ENCODE measurements at places on chromosomes 1 and 21. TPM values are rescaled to one million over a fixed set of nuclear protein-coding genes. Genes with fewer than 3 reads are reported as not detected.
A peak's percentile ranks its signal among the peaks of the same experiment; 100 is the strongest.

- H3K4me3 ChIP-seq: no peak overlapping the region
- H3K36me3 ChIP-seq: no peaks in the 10 kb centered on the region
- no peak for DNase-seq
- no peaks in the 10 kb centered on the region for H3K27me3 ChIP-seq
- H3K27ac ChIP-seq: no peak overlapping the region
These were observed 62.7 kb upstream of the ATP1B1 start for GRCh38 chr1:169043823-169044222.

DNA sequence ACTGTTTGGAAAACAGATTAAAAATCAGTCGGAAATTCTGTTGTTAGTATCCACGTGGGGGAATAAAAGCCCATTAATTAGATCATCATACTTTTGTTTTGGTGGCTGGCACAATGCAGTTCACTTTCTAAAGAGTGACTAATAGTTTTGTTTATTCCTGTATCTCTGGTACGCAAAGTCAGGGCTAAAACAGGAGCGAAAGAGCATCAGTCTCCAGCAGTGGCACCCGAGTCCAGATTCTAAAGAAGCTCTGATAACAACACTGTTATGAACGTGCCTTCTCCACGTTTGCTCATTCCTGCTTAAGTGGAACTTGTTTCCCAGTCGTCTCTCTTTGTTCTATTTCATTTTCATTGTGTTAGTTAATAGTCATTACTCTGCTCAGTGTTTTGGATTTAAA is 69.6 kb downstream of the HSPA13 start:
- peak; percentile 16 for DNase-seq
- no peak overlapping the region for H3K27ac ChIP-seq
- peaks cover 88% of the 10 kb centered on the region for H3K27me3 ChIP-seq
- H3K4me3 ChIP-seq: no peak overlapping the region
- H3K36me3 ChIP-seq: no peaks in the 10 kb centered on the region

- H3K27ac ChIP-seq: no peak overlapping the region
- no peaks in the 10 kb centered on the region for H3K36me3 ChIP-seq
- no peaks in the 10 kb centered on the region for H3K4me1 ChIP-seq
- H3K4me3 ChIP-seq: no peak overlapping the region
These were observed 188.5 kb downstream of the PRDM2 start for GRCh38 chr1:13888351-13888986.

Gene RIMS3
- 4.2 TPM for total RNA-seq

DNA sequence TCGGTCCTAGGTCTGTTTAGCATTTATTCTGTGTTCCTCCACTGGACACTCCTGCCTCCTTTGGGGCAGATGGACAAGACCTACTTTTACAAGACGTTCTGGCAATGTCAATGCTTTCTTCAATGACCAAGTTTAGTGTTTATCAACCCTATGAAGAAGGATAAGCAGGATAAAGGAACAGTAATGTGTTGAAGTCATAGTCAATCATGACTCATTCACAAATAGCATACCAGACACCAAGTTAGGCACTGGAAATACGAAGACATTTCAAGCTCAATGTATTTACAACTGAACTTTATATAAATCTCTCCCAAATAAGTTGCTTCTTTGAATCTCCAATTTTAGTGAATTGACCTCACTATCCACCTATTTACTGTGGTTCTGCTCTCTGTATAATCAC is 4.8 kb upstream of the SLC35D1 start:
- no peaks in the 10 kb centered on the region for H3K36me3 ChIP-seq
- DNase-seq: peak; percentile 20
- no peak overlapping the region for H3K4me3 ChIP-seq
- H3K4me1 ChIP-seq: peaks cover 28% of the 10 kb centered on the region
- H3K27me3 ChIP-seq: no peaks in the 10 kb centered on the region
- H3K27ac ChIP-seq: no peak overlapping the region

DNA sequence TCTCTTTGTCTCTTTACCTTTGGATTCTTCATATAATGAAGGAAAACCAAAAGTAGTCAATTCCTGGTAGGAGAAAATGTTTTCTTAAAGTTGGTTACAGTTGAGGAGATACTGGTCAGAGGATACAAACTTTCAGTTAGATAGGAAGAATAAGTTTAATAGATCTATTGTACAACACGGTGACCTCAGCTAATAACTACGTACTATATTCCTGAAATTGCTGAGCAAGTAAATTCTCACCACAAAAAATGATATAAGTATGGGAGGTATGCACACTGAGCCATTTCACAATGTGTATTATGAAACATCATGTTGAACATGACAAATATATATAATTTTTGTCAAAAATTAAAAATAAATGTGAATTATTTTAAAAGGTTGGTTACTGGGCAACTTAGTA is 20.4 kb downstream of the SSX2IP start:
- H3K27ac ChIP-seq: no peak overlapping the region
- no peak for DNase-seq
- peaks cover 8% of the 10 kb centered on the region for H3K36me3 ChIP-seq
- H3K27me3 ChIP-seq: no peaks in the 10 kb centered on the region
- no peak overlapping the region for H3K4me3 ChIP-seq
- H3K4me1 ChIP-seq: 0 out of 2 replicates have a peak, but pooled peaks cover 6% of the 10 kb centered on the region

Gene CFHR5
- total RNA-seq: not detected

- H3K36me3 ChIP-seq: no peaks in the 10 kb centered on the region
- no peak for DNase-seq
- H3K27me3 ChIP-seq: peaks cover 28% of the 10 kb centered on the region
- no peak overlapping the region for H3K27ac ChIP-seq
- H3K4me1 ChIP-seq: peaks cover 7% of the 10 kb centered on the region
These were observed 50.3 kb downstream of the LEPR start for GRCh38 chr1:65470766-65471165.

Gene NPR1
- total RNA-seq: 0.84 TPM

- H3K27me3 ChIP-seq: no peaks in the 10 kb centered on the region
- H3K4me1 ChIP-seq: peaks cover 26% of the 10 kb centered on the region
- H3K4me3 ChIP-seq: peak overlapping the region; percentile 83
- H3K36me3 ChIP-seq: peaks cover 13% of the 10 kb centered on the region
- H3K27ac ChIP-seq: peak overlapping the region; percentile 94
These were observed 639 bp upstream of the SPATA1 start for GRCh38 chr1:84505493-84506001.

GRCh38 chr1:239807361-239807760 is 284.3 kb upstream of the FMN2 start:
- H3K27me3 ChIP-seq: no peaks in the 10 kb centered on the region
- no peaks in the 10 kb centered on the region for H3K36me3 ChIP-seq
- H3K27ac ChIP-seq: no peak overlapping the region

DNA sequence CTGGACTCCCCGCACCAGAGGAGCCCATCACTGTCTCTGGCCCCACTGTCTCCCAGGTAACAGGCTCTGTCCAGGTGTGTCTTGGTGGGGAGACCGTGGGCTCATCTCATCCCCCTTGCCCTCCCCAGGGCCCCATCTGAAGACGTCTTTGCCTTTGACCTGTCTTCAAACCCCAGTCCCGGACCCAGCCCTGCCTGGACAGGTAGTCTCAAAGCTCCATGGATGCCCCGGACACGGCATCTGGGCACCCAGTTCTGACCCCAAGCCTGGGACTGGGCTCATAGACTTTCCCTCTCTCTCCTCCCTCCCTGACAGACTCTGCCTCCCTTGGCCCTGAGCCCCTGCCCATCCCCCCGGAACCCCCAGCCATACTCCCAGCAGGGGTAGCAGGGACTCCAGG is 6.3 kb upstream of the CATSPER4 start:
- no peaks in the 10 kb centered on the region for H3K27me3 ChIP-seq
- peaks cover under 1% of the 10 kb centered on the region for H3K36me3 ChIP-seq

DNA sequence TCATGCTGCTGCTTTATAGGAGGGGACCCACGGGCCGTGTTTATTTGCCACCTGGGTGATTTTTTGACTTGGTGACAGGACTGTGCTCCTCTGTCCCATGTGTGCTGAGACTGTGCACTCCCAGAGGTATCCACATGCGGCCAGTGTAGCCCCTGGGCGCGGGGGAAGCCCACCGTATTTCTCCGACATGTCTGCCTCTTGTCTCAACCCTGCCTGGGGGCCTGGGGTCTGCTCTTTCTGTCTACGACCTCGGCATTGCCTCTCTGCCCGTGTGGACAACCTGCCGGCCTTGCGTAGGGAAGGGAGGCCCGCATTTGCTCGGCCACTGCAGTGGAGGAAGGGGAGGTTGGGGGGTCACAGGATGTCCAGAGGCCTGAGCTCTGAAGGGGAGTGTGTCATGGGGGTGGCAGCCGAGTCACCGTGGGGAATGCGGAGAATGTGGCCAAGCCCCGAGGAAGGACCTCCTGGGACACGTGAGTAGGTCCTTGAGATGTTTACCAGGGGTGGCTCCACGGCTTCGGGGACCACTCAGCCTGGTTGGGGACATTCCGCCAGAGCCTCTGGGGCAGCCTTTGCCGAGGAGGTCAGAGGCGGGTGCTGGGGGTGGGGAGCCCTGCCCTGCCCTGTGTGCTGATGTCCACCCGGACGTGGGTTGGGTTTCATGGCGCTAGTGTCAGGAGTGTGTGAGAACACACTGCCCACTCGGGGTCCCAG is 11.0 kb downstream of the PRKCZ start:
- no peak overlapping the region for H3K4me3 ChIP-seq
- H3K4me1 ChIP-seq: no peaks in the 10 kb centered on the region
- no peak for DNase-seq
- no peak overlapping the region for H3K27ac ChIP-seq
- peaks cover 32% of the 10 kb centered on the region for H3K36me3 ChIP-seq
- H3K27me3 ChIP-seq: no peaks in the 10 kb centered on the region

DNA sequence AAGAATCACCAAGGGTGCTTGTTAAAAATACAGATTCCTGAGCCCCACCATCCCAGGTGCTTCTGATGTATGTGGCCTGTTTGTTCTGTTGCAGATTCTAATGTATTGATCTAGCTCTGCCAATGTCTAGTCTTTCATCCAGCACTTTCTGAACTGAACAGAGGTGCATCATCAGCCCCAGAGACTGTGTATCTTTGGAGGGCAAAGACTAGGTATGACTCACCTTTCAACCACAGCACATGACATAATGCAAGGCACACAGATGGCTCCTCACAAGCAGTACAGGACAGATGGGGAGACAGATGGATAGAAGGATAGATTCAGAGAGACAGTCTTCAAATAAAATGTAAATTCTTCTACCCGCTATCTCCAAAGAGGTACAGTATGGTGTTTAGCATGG is 32.3 kb downstream of the CD58 start:
- peak overlapping the region; percentile 91 for H3K27ac ChIP-seq
- peak; percentile 78 for DNase-seq
- H3K4me3 ChIP-seq: no peak overlapping the region
- peaks cover 21% of the 10 kb centered on the region for H3K36me3 ChIP-seq
- H3K4me1 ChIP-seq: peaks cover 41% of the 10 kb centered on the region

GRCh38 chr1:9700340-9700739 is 48.8 kb downstream of the PIK3CD start:
- no peaks in the 10 kb centered on the region for H3K36me3 ChIP-seq
- peak overlapping the region; percentile 9 for H3K4me3 ChIP-seq
- DNase-seq: peak; percentile 93
- peak overlapping the region; percentile 61 for H3K27ac ChIP-seq
- peaks cover 29% of the 10 kb centered on the region for H3K4me1 ChIP-seq

DNA sequence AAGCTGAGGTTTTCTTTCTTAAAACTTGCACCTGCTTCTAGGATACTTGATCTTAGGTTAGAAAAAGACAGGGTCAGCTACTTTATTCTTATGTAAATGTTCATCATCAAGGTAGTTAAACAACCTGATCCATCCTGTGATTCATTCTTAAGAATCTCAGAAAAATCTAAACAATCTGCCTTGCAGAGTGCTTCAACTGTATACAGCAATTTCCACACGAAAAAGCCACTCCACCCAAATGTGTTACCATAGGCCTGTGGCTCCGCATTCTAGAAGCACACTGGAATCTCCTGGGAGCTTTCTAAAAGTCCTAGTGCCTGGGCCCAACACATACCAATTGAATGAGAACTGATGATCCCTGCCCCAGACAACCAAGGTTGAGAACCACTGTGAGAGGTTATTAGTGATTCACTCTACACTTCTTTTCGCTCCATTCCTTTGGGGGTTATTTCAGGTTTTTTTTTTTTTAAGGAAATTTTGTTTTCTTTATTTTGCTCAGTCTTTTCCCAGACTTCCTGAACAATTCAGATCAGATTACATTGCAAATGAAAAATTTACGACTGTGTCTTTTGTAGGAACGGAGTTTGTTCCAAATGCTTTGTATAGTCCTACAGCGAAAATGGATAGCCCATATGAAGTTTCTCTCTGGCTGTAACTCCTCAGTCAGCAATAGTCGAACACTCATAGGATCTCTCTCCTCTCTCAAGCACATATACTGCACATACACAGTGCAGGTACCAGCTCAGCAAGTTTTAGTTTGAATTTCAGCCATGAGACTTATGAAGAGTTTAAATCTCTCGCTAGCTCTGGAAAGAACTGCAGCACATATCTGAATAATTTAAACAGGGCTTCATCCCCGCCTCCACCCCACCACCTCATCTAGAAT is 16.1 kb downstream of the SMYD2 start:
- H3K27me3 ChIP-seq: no peaks in the 10 kb centered on the region
- H3K4me1 ChIP-seq: peaks cover 23% of the 10 kb centered on the region
- peak; percentile 84 for DNase-seq
- H3K27ac ChIP-seq: peak overlapping the region; percentile 19

DNA sequence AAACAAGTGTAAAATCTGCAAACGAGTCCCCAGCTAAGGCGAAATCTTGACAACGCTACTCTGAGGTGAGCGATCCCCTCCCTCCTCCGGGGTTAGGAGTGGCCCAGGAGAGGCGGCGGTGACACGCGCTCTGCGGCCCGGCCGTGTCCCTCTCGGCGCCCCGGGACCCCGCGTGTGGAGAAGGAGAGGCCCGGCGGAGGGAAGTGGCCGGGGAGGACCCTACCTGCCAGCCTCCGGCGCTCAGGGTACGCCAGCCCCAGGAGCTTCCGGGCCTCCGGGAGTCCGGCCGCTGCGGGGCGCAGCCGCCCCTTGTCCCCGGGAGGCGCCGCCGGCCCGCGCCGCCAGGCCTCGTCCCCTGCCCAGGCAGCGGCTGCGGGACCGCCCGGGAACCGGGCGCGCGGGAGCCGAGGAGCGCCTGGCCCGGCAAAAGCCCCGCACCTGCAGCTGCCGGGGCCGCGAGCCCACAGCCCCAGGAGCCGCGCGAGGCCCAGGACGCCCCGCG is 543 bp downstream of the ABCB10 start:
- no peaks in the 10 kb centered on the region for H3K36me3 ChIP-seq
- peak; percentile 43 for DNase-seq
- peak overlapping the region; percentile 91 for H3K4me3 ChIP-seq

DNA sequence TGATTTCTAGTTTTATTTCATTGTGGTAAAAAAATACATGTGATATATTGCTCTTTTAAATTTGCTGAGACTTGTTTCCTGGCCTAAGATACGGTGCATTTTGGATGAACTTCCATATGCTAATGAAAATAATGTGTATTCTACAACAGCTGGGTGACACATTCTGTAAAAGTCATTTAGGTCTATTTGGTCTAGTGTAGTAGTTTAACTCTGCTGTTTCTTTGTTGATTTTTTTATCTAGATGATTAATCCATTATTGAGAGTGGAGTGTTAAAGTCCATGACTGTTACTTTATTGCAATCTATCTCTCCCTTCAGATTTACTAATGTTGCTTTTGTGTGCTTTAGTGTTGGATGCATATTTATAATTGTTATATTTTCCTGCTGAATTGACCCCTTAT is 161.4 kb downstream of the VAV3 start:
- no peak overlapping the region for H3K27ac ChIP-seq
- no peaks in the 10 kb centered on the region for H3K36me3 ChIP-seq
- H3K4me1 ChIP-seq: no peaks in the 10 kb centered on the region
- DNase-seq: no peak
- no peak overlapping the region for H3K4me3 ChIP-seq

All from PC-3 (cell line).